ENCODE measurements at places on chromosomes 4 and X. TPM values are rescaled to one million over a fixed set of nuclear protein-coding genes. Genes with fewer than 3 reads are reported as not detected.

DNA sequence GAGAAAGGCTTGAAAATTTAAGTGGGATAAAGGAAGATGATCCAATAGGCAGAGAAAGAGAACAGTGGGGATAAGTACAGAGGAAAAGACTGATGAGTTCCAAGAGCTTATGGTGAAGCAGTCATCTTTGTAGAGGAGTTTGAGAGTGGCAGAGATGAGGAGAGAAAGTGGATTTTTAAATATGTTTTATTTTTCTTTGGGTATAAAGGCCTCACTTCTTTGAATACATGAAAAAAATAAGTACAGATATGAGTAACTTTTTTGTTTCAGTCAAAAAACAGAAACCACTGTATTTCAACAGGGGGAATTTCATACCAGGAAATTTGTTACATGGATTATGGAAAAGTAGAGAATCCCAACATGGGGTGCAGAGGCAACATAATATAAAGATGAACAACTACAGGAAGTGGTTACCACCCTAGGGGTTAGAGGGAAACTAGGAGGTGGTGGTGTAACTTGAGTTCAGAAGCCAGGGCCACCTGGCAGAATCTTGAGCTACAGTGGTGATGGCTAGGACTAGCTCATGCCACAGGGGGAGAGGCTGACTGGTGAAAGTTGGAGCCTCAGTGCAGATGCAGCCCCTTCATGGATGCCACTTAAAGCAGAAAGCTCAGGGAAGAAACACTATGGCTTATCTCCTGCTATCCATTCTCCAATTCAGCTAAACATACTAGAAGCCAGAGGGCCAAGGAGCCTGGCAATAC lies 3.4 kb upstream of the CYBB start:
- no peak for DNase-seq

DNA sequence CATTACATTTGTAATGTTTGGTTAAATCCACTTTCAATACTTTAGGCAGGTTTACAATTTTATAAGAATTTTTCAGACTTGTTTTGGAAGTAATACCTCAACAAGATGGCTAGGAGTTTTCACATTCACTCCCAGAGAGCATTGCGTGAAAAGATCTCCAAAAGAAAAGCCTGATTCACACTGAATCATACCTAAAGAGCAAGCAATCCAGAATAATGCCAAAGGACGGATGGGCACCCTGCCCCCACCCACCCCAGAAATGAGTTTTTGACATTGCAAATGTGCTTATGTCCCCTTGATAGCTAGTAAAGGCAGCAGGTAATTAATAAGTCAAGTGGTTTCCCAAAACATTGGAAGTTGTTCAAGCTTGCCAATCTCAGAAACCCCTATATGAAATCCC lies 557.7 kb upstream of the TENM3 start:
- DNase-seq = no peak

- DNase-seq = no peak
Measured at GRCh38 chr4:40484346-40485090, 145.1 kb downstream of the RBM47 start.

DNA sequence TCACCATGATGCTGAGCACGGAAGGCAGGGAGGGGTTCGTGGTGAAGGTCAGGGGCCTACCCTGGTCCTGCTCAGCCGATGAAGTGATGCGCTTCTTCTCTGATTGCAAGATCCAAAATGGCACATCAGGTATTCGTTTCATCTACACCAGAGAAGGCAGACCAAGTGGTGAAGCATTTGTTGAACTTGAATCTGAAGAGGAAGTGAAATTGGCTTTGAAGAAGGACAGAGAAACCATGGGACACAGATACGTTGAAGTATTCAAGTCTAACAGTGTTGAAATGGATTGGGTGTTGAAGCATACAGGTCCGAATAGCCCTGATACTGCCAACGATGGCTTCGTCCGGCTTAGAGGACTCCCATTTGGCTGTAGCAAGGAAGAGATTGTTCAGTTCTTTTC lies 4.0 kb downstream of the HNRNPH2 start:
- DNase-seq = no peak

The DIPK2B gene
- 32.2 TPM for total RNA-seq

DNA sequence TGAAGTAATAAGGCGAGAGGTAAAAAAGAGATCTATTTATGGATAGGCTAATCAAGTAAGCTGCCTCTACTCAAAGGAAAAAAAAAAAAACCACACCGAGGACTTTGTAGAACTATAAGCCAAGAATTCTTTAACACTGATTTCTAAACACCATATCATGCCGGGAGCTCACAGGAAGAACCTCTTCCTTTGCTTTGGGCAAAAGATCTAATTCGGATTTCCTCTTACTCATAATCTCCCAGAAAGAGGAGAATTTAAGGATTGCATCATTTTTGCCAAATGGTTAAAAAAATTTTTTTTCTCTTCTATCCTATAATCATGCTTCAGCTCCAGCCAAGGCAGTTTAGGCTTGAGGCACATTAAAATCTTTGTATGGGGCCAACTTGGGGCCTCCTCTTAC lies 95.5 kb downstream of the ZNF827 start:
- no peak for DNase-seq

DNA sequence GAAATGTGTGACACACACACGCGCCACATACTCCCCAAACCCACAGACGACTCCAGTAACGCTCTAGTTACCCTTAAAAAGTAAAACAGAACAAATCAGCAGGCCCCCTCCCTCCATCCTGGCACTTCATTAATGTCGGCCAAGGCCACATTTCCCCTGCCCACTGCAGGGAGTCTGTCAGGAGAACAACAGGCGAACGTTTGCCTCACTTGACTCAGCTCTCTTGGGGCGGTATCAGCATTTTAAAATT lies 671 bp upstream of the FHIP1A start:
- no peak for DNase-seq

DNA sequence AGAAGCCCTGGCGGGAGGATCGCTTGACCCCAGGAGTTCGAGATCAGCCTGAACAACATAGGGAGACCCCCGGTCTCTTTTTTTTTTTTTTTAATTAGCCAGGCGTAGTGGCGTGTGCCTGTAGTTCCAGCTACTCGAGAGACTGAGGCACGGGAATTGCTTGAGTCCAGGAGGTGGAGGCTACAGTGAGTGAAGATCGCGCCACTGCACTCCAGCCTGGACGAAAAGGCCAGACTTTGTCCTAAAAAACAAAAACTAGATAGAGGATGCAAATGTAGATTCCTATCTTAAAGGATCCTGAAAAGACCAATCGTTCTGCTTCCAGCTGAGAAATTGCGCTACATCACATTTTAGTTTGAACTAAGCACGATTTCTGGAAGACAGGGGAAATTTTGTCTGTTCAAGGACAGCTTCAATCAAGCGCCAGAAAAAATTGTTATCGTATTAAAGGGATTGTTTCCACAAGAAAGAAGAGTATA lies 627 bp upstream of the HSD17B11 start:
- DNase-seq = no peak

GRCh38 chr4:178448372-178449035 lies 1006.3 kb upstream of the AGA start:
- no peak for DNase-seq

The SLC25A14 gene
- total RNA-seq = 6.9 TPM

- no peak for DNase-seq
Measured at GRCh38 chr4:158710814-158711213, 12.4 kb downstream of the PPID start.

The MTMR8 gene
- total RNA-seq = 5.2 TPM
